ENCODE measurements at places on chromosomes 12 and 14.

GRCh38 chr12:7934091-7934888 is 1.7 kb downstream of the SLC2A3 start:
- no peak for DNase-seq

DNA sequence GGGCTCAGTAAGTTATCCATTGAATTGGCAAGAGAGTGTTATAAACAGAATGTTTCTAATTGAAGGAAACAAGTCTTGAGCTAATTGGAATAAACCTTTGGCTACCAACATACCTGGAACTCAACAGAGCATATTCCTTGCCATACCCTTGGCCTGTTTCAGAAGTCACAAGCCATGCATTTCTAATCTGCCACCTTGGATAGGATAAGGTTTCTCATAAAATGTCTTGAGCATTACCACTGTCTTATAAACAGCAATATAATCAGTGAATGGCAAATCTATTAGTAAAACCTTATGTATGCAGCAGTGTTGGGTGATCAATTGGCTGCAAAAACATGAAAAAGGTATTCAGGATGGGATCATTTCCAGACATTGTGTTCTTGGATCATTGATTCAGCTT is 765.2 kb upstream of the SEL1L start:
- DNase-seq = no peak

DNA sequence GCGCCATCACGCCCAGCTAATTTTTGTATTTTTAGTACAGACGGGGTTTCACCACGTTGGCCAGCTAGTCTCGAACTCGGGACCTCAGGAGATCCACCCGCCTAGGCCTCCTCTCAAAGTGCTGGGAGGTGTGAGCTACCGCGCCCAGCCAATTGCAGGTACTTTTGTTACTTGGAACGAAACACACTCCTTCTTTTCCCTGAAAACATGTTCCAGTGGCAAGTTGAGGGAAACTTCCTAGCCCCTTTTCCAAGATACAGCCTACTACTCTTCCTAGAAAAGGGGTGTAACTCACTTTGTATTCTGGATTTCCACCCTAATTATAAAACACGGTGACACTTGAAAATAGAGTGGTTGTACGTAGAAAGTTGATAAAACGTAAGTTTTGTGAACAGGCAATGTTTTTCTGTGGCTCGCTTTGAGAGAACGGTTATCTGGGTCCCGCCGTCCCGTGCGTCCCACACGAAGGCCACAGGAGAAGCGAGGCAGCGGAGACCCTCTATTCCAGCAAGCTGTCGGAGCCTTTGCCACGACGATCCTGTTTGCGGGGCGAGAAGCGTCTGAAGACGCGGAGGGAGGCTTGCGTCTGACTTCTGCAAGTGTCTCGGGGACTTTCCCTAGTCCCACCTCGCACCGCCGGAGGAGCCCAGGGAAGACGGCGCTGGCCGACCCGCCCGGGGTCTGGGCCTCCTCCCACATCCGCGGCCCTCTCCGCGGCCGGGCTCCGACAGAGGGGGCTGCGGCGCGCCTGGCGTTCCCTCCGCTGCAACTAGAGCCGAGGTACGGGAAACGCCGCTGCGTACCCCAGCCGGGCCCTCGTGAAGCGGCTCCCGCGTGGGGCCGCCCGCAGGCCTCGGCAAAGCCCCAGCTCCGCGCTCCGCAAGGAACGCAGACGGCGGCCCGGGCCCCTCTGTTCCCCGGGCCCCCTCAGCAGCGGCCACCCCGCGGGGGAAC is 745 bp downstream of the CDCA4 start:
- DNase-seq = peak; percentile 60

- peak; percentile 65 for DNase-seq
Measured at GRCh38 chr14:62126879-62127478, 364.8 kb downstream of the SNAPC1 start.

- DNase-seq = peak; percentile 74
Measured at GRCh38 chr14:57066887-57067513, 201.7 kb downstream of the EXOC5 start.

- peak; percentile 17 for DNase-seq
Measured at GRCh38 chr12:115507560-115507889, 770.0 kb downstream of the MED13L start.

- DNase-seq = no peak
Measured at GRCh38 chr14:100652744-100653143, 65.5 kb upstream of the BEGAIN start.

DNA sequence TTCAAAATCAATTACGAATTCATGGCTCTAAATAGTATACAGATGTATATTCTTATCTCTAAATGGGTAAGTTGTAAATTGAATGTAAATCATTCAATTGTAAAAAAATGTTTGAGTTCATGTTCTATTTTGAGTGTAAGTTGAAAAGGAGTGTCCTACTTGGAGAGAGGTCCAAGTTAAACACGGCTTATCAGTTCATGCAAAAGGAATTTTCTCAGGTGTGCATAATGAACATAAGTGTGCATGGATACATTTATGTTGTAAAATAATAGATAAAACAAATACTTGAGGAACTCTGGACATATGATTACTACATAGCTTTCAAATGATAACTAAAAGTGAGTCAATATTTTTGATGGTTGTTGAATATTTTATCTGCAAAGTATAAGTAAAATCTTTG is 79.5 kb downstream of the PPFIA2 start:
- no peak for DNase-seq

DNA sequence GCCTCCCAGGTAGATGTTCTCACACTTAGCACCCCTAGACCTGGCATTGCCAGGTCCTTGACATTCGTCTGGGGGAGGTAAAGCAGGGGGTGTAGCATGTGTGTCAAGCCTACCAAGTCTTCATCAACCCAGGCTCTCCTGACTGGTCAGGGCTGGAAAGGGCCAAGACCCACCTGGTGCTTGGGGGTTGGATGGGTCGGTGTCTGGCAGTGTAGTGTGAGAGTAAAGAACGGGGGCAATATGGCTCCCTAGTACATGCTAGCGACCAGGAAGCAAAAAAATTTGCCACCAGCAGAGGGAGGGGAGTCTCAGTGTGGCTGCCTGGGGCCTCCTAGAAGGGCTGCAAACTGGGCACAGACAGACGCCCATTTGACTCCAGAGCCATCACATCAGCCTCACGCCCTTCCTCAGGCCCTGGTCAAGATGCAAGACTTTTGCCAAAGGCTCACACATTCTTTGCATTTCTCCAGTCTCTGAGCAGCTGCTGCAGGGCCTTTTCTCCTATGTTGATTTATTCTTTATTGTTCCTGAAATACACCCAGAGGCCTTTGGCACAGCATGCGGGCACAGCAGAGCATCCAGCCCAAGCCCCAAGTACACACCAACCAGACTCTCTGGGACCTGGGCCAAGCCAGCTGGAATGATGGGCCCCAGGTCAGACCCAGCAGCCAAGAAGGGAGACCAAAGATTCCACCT is 38.3 kb upstream of the PNMA1 start:
- DNase-seq = peak; percentile 72

GRCh38 chr12:124866195-124866882 is 2.7 kb upstream of the SCARB1 start:
- DNase-seq = no peak

DNA sequence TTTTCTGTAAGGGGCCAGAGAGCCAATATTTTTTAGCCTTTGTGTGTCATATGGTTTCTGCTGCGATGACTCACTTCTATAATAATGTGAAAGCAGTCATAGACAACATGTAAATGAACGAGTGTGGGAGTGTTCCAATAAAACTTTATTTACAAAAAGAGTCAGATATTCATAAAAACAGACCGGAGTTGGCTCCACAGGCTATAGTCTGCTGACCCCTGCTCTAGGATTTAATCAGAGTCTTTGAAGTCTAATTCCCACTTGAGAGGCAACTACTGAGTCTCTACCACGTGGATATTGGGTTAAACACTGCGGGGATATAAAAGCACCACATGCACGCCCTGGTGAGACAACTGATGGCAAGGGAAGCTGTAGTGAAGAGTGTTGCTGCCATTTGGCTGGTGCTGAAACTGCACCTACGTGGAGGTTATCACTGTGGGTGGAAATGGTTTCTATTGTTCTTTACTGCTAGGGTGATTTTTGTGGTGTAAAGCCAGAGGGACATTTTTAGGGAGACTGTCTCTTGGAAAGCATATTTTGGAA is 3.6 kb upstream of the NINJ2 start:
- no peak for DNase-seq

- peak; percentile 72 for DNase-seq
Measured at GRCh38 chr12:121712190-121712460, 427 bp upstream of the TMEM120B start.

- peak; percentile 84 for DNase-seq
Measured at GRCh38 chr12:54603173-54603814, 14.8 kb upstream of the PPP1R1A start.

DNA sequence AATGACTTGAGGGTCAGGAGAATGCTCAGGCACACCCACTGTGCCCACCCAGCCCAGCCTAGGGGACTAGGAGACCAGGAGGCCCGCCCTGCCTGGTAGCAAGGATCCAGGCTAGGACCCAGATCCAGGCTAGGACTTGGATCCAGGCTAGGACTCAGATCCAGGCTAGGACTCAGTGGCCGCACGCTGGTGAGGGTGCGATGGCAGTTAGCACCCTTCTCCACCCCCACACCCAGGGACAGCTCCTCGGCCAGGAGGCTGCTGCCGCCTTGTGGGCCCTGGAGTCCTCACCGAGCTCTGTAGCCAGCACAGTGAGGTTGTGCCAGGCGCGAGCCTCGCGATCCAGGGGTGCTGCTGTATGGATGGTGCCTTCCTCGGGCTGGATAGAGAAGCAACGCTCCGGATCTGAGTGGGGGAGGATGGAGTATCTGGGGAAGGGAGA is 5.1 kb downstream of the CDH24 start:
- DNase-seq = peak; percentile 55

DNA sequence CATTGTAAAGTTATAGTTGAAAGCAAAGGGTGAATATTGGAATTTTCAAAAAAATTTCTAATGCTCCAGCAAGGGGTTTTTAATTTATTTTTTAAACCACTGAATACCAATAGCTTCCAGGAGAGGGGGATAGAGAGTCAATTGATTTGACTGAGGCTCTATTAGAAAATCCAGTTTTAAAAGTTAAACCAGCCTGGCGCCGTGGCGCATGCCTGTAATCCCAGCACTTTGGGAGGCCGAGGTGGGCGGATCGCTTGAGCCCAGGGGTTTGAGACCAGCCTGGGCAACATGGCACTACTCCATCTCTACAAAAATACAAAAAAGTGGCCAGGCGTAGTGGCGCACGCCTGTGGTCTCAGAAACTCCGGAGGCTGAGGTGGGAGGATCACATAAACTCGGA is 150.1 kb downstream of the SLC38A4 start:
- DNase-seq = peak; percentile 49

DNA sequence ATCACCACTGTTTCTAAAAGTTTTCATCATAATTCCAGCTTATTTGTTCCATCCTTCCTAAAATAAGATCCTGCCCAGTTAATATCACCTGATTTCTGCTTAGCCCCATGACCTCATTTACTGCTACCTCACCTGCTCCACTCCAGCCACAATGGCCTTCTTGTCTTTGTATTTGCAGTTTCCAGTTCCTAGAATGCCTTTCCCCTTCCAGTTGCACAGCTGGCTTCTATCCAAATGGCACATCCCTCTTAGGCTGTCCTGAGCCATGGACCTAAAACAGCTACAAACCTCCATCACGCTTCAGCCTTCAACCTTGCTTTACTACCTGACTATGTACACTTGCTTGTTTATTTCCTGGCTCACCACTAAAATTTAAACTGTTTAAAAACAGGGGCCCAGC is 6.5 kb upstream of the LGMN start:
- no peak for DNase-seq
